Osteocyte (in vitro differentiated cells): ENCODE measurements at places on chromosomes 3 and 15. TPM values are rescaled to one million over a fixed set of nuclear protein-coding genes. Genes with fewer than 3 reads are reported as not detected.

DNA sequence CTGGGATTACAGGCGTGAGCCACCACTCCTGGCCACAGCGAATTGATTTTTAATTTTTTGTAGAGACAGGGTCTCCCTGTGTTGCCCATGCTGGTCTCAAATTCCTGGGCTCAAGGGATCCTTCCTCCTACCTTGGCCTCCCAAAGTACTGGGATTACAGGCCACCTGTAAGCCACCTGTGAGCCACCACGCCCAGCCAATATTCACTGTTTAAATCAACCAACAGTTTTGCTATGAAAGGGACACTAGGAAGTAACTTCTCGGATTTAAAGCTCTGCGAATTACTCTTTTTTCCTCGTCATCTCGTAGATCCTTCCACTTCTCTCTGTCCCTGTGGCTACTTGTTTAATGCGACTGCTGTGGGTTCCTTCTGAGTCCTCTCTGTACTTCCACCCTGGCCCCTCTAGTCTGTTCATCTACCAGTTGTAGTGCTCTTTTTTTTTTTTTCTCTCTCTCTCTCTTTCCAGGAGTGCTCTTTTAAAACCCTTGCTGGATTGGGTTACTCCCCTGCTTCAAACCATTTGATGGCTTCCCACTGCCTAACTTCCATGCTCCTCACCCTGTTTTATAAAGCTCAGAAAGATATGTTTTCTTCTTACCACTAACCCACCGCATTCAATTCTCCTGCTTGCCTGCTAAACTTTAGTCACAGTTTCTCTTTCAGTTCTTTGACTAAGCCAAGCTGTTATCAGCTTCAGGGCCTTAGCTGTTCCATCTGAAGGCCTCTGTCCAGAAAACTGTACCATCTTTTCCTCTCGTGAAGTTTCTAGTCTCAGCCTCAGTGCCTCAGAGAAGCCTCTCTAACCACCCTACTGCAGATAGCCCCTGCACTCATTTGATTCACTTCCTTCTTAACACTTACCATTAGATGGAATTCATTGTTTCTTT, 12.4 kb downstream of the RTF1 start:
- peaks cover 3% of the 10 kb centered on the region for H3K36me3 ChIP-seq
- peaks cover 8% of the 10 kb centered on the region for H3K4me1 ChIP-seq
- no peak for DNase-seq
- peak overlapping the region; percentile 2 for H3K27ac ChIP-seq

DNA sequence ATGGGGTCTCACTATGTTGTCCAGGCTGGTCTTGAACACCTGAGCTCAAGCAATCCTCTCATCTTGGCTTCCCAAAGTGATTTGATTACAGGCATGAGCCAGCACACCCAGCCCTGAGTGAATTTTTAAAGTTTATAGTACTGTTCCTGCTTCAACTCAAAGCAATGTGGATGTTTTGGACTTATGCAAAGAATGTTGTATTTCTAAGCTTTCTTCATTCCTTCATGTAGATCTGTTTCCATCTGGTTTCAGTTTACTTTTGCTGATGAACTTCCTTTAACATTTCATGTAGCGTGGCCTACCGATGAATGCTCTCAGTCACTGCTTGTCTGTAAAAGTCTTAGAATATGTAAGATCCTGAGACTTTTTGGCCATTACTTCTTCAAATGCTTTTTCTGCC, 23.2 kb downstream of the NRG4 start:
- no peak overlapping the region for H3K4me3 ChIP-seq
- peaks cover 18% of the 10 kb centered on the region for H3K27me3 ChIP-seq
- H3K36me3 ChIP-seq: no peaks in the 10 kb centered on the region

- H3K4me3 ChIP-seq: no peak overlapping the region
- no peaks in the 10 kb centered on the region for H3K27me3 ChIP-seq
- no peak for DNase-seq
- no peak overlapping the region for H3K27ac ChIP-seq
Measured at GRCh38 chr3:154972951-154973350, 107.2 kb upstream of the MME start.

GRCh38 chr15:59208613-59209249, 2.1 kb downstream of the LDHAL6B start:
- peak; percentile 36 for DNase-seq
- H3K4me1 ChIP-seq: no peaks in the 10 kb centered on the region
- H3K27ac ChIP-seq: no peak overlapping the region
- no peak overlapping the region for H3K4me3 ChIP-seq

DNA sequence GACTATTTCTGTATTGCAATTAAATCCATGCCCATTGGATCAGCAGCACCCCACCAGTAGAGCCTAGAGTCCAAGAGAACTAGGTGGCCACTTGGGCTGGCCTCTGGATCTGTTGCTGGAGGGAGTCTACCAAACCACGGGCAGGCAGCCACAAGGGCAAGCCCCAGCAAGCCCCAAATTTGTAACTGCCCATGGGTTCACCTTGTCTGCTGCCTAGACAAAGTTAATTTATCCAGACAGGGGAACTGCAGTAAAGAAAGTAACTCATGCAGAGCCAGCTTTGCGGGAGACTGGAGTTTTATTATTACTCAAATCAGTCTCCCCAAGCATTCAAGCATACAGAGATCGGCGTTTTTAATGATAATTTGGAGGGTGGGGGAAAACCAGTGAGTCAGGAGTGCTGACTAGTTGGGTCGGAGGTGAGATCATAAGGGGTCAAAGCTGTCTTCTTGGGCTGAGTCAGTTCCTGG, 74.0 kb upstream of the TERB2 start:
- H3K27ac ChIP-seq: no peak overlapping the region
- H3K36me3 ChIP-seq: no peaks in the 10 kb centered on the region
- no peaks in the 10 kb centered on the region for H3K4me1 ChIP-seq
- no peak overlapping the region for H3K4me3 ChIP-seq

- H3K4me3 ChIP-seq: no peak overlapping the region
- H3K4me1 ChIP-seq: no peaks in the 10 kb centered on the region
- H3K27ac ChIP-seq: no peak overlapping the region
- no peaks in the 10 kb centered on the region for H3K36me3 ChIP-seq
- peaks cover 9% of the 10 kb centered on the region for H3K27me3 ChIP-seq
- no peak for DNase-seq
Measured at GRCh38 chr3:89783341-89783927, 676.0 kb downstream of the EPHA3 start.

GRCh38 chr3:42102571-42102970, 11.4 kb downstream of the TRAK1 start:
- H3K4me1 ChIP-seq: peaks cover 36% of the 10 kb centered on the region
- H3K27ac ChIP-seq: peak overlapping the region; percentile 60
- no peaks in the 10 kb centered on the region for H3K27me3 ChIP-seq

GRCh38 chr15:42880121-42880520, 40.5 kb downstream of the TTBK2 start:
- H3K27me3 ChIP-seq: no peaks in the 10 kb centered on the region
- peaks cover 5% of the 10 kb centered on the region for H3K36me3 ChIP-seq
- no peaks in the 10 kb centered on the region for H3K4me1 ChIP-seq
- H3K27ac ChIP-seq: no peak overlapping the region
- H3K4me3 ChIP-seq: no peak overlapping the region

GRCh38 chr15:78855746-78856145, 16.9 kb upstream of the MORF4L1 start:
- DNase-seq: no peak
- peaks cover 22% of the 10 kb centered on the region for H3K4me1 ChIP-seq
- no peaks in the 10 kb centered on the region for H3K27me3 ChIP-seq
- no peak overlapping the region for H3K4me3 ChIP-seq
- peak overlapping the region; percentile 80 for H3K27ac ChIP-seq
- no peaks in the 10 kb centered on the region for H3K36me3 ChIP-seq

GRCh38 chr15:48693484-48693883, 48.0 kb upstream of the FBN1 start:
- DNase-seq: no peak
- peaks cover 52% of the 10 kb centered on the region for H3K4me1 ChIP-seq
- H3K27me3 ChIP-seq: no peaks in the 10 kb centered on the region
- H3K36me3 ChIP-seq: no peaks in the 10 kb centered on the region

The SCAP gene
- total RNA-seq: 76.4 and 86.7 TPM in 2 replicates

The GREM1 gene
- total RNA-seq: 252 and 294 TPM in 2 replicates

The COL8A1 gene
- total RNA-seq: 3,389 and 3,403 TPM in 2 replicates

The AHSG gene
- total RNA-seq: not detected in 2 replicates

The ALDH1A3 gene
- total RNA-seq: 0.30 and 0.57 TPM in 2 replicates

The CNTN6 gene
- 27.5 and 28.8 TPM in 2 replicates for total RNA-seq

The NMNAT3 gene
- 2.2 and 2.5 TPM in 2 replicates for total RNA-seq

The CFAP20DC gene
- 1.4 and 1.6 TPM in 2 replicates for total RNA-seq

The KLHDC8B gene
- 17.9 and 20.4 TPM in 2 replicates for total RNA-seq

The SAMMSON gene
- total RNA-seq: not detected in 2 replicates
